ENCODE measurements at places on chromosomes 4 and X.

GRCh38 chr4:113524505-113525186, 236.9 kb downstream of the CAMK2D start:
- no peak for DNase-seq

DNA sequence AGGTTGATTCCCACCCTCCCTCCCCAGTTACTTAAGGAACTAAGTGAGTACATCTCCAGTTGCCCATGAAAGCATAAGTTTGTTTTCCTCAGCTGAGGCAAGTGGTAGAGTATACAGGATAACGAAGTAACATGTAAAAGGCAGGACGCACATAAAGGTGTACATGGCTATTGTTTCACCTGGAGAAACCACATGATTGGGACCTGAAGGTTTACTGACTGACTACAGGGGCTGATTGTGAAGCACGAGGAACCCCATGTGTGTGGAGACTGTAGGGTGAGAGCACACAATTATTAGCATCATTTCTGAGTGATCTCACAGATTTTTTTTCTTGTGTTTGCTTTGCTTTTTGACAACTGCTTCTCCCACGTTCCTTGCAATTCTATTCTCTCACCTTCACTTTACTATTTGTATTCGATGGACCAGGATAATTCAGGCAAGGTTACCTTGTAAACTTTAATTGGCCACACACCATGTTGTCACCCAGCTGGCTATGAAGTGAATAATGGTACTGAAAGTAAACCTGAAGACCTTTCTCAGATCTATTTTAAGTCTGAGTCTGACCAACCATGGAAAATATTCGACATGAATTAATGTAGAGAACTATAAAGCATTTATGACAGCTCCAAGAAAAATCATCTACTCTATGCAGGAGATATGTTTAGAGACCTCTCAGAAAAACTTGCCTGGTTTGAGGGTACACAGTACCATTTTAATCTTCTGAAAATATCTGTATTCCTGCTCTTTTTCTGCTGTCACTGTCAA, 102.5 kb upstream of the MYOZ2 start:
- no peak for DNase-seq

GRCh38 chrX:16005917-16006316, 117.4 kb upstream of the GRPR start:
- DNase-seq: no peak

DNA sequence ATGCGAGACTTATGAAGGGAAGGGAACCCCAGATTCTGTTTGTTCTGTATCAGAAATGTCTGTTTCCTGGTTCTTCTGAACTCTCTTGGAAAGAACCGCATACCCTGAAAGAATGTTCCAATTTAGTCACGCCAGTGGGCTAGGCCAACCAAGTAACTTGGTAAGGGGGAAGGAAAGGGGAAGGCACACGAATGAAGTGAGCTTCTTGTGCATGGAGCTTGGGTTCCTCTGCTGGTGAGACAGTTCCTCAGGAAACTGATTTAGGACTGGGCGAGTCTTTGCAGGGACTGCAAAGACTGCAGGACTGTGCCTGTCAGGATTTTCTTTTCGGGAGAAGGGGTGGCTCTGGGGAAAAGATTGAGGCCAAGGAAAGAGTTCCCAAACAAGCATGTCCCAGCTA, 35.6 kb downstream of the FRMPD3 start:
- DNase-seq: no peak

DNA sequence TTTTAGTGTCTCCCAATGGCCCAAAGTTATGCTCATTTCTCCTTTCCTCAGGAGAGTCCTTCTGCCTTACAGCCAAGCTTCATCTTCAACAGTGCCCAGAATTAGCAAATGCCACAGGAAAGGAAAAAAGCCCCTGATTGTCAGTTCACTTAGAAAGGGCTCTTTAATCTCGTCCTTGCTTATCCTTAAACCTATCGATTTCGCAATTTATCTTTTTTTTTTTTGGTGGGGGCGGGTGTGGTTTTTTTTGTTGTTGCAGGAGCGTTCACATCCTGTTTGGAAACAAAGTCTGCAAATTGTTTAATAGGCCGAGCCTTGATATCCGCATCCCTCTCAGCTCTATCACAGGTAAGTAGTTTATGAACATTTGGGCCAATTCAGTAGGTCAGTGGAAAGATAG, 20.2 kb downstream of the TRPC5OS start:
- DNase-seq: no peak

DNA sequence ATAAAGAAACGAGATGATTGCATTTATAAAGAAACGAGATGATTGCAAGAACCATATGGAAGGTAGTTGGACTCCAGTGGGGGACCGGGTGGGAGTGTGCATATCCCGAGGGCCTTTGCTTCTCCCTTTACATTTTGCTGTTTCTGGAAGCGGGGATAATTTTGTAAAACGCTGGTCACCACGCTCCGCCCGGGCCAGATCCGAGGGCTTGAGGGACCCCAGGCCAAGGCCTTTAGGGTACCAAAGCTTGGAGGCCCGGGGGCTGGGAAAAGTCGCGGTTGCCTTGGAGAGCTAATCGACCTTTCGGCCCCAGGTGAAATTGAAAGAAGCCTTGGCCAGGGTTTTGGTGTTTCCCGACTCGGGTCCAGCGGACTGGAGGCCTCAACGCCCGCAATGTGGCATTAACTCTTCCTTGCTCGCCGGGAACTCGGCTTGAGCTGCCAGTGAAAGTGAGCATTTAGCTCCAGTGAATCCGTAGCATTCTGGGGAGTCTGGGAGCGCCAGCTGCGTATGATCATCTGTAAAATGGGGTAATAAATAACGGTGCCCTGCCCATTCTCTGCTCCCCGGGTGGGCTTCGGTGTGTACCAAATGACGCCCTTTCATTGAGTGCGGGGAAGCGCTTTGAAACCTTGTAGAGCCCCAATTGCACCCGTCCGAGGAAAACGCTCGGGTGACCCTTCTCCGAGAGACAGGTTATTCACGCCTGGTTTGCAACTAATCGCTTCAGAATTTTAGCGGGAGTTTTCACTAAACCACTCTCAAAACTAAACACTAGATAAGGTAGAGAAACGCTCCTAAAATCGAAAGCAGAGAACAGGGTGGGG, 4.5 kb downstream of the NKX3-2 start:
- no peak for DNase-seq

DNA sequence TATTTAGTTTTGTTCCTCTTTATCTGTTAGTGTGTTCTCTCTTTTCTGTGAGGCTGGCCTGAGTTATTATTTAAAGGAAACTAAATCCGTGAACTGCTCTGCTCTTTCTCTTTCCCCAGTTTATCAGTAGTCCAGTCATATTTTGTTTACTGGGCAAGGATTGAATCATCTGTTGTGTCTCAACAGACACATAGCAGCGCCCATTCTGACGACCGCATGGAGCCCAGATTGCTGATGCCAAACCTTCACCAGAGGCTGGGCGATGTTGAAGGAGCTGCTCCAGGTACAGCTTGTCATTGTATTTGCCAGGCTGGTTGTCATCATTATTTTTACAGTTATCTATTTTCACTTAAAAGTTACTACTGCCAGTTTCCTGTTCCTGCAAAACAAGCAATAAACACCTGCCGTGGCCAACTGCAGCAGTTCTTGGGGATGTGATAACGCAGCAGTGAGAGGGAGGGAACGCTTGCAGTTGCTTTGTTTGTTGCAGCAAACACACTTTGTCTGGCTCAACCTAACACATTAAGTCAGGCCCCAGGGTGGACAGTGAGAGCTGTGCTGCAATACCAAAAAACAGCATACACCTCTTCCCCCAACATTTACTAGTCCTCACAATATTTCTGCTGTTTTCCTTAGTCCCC, 10.1 kb downstream of the REELD1 start:
- DNase-seq: no peak

DNA sequence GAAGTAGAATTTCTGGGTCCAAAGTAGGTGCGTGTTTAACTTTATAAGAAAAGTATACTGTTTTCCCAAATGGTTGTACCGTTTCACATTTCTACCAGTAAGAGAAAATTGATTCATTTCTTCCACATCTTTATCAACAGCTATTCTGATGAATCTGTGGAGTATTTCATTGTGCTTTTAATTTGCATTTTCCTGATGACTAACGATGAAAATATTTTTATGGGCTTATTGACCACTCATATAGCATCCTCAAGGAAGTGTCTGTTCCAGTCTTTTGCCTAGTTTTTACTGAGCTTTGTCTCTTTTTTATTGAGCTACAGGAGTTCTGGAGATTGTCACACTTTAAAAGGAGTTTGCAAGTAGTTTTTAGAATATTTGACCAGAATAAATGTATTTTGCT, 92.6 kb downstream of the ASB9 start:
- no peak for DNase-seq
